COLO829 (cell line): ENCODE measurements at places on chromosomes 12 and 14.
A peak's percentile ranks its signal among the peaks of the same experiment; 100 is the strongest.

DNA sequence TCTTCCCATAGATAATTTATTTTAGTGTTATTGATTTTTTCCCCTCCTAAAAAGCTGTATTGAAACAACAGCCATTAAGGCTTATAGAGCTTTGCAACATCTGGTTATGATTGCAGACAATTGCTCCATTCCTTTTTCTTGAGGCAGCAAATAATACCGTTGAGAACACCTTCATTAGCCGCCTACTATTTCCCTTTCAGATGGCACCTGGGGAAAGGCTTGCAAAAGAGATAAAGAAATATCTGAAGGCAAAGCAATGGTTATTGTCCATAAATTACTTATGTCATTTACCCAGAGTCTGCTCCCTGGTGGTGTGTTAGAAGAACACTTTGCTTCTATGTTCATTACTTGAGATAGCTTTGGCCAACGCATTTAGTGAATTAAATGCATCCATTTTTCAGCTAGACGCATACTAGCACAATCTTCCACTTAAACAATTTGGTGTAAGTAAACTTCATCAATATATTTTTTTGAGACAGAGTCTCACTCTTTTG is 377.8 kb downstream of the KCNH5 start:
- DNase-seq = peak; percentile 6

- DNase-seq = no peak
These were observed 423.6 kb downstream of the BTG1 start for GRCh38 chr12:91722072-91722471.

- no peak for DNase-seq
These were observed 1397.3 kb upstream of the TMEM132C start for GRCh38 chr12:126869644-126870043.

DNA sequence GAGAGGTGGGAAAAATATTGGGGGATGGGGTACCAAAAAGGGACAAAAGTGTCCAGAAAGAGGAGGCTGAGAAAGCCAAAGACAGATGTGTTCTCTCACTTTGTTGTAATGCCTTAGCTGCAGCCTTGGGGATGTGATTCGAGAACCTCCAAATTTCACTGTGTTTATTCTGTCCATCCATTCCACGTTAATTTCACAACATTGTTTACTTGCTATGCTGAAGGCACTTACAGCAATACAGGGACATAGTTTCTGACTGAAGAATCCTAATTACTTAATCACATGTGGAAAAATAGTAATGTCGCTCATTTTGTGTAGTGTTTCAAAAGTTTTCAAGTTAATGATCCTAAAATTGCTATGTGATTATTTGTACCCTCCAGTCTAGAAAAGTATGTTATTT is 146.2 kb upstream of the SLC38A2 start:
- DNase-seq = no peak

DNA sequence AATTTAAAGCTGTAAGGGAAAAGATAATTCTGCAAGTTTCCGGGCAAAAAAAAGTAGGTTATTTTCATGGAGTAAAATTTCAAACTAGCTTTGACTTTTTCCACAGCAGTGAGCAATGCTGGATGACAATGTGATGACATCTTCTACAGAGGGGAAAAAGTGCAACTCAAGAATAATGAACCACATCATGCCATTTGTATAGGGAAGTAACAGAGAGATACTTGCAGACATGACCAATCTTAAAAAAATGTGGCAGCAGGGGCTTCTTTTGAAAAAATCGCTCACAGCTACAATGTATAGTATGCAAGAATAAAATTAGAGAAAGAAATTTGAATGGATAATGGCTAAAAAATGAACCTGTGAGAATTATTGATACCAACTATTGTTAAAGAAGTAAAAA is 115.5 kb downstream of the DHRS2 start:
- no peak for DNase-seq

DNA sequence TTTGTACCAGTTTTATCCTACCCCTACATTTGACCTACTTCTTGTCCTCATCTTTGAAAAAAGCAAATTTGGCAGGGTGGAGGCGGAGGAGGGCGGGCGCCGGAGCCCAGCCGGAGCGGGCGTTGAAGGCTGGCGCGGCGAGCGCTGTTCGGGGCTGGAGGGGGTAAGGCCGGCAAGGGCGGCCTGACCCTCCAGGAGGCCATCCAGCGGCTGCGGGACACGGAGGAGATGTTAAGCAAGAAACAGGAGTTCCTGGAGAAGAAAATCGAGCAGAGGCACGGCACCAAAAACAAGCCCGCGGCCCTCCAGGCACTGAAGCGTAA is 27.2 kb downstream of the FBXO34 start:
- no peak for DNase-seq

- DNase-seq = no peak
These were observed 20.4 kb downstream of the ABHD12B start for GRCh38 chr14:50892255-50892654.

DNA sequence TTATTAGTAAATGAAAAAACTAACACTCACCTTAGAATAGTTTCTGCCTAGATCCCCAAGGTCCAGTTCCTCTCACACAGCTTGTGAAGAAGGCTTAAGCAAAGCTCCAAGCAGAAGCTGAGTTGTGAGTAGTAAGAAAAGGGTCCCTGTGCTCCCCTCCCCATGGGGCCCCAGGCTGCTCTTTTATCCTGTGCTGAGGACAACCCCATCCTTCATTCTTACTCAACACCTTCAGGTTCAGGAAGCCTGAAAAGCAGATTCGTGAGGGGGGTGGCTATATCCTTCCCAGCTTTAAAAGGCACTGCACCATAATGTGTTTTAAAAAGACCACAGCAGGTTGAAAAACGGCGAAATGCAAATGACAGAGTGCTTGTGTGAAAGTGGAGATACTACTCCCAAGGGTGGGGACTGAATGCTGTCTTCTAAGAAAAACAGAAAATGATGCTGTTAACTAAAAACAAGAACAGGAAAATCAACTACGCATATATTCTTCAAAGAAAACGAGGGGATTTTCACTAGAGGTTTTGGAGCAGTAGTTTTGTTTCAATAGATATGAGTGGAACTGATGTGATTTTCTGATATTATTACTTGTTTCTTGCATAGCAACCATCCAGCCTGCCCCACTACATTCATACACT is 182.7 kb downstream of the KTN1 start:
- DNase-seq = no peak

- no peak for DNase-seq
These were observed 20.9 kb downstream of the SYNE3 start for GRCh38 chr14:95495538-95496025.

GRCh38 chr14:67646131-67646530 is 26.4 kb downstream of the ARG2 start:
- no peak for DNase-seq

- no peak for DNase-seq
These were observed 277.4 kb upstream of the RGS6 start for GRCh38 chr14:71654810-71655209.

GRCh38 chr14:37985826-37986470 is 221.8 kb upstream of the SSTR1 start:
- no peak for DNase-seq

- no peak for DNase-seq
These were observed 433.3 kb upstream of the PRICKLE1 start for GRCh38 chr12:43022838-43023237.

GRCh38 chr12:130876758-130877157 is 4.9 kb downstream of the RAN start:
- no peak for DNase-seq

DNA sequence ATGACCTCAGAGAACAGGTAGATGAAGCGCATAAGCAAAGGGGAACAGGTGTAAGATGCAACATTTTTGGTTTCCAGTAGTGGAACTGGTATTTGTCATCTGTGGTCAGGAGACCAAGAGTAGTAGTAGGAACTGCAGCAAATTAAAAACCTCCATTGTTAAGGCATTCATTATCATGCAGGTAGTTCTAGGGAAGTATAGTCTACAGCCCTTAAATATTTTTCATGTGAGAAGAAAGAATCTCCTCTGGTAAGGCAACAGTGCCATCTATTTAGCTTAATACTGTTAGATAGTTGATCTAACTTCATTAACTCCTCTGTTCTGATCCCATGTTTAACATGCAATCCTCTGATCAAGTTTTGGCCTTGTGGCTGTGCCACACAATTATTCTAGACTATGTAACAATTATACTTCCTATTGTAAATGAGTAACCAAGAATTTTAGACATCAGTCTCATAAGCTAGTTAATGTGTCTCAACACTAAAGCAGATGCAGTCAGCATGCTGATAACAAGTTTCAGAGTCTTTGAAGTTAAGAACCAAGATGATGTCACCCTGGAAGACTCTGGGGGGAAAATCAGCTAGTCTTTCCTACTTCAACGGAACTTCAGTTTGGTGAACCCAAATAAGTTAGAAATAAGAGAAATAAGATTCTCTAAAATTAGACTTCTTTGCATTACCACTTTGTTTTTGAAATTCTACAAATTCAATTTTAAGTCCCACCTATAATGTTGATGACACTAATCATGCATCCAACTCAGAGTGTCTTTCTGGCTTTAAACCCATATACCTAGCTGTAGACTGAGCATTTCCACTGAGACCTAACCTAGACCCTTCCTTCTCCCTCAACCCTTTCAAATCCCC is 70.9 kb downstream of the STXBP6 start:
- no peak for DNase-seq
